ENCODE measurements at places on chromosomes 1 and 21. TPM values are rescaled to one million over a fixed set of nuclear protein-coding genes. Genes with fewer than 3 reads are reported as not detected.

DNA sequence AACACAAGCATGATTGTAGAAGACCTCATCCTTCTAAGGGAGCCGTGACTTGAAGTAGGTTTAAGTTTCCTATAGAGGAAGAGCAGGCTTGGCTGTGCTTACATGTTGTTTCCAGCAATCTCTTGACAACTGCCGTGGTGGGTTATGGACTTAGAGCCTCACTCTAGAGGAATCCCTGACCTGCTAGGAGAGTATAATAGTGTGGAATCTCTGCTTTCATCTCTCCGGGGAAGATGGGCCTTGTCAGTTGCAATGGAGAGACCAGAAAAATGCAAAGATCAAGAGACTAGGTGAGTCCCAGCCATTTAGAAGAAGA lies 137.6 kb downstream of the MIS18A start:
- no peak for DNase-seq

DNA sequence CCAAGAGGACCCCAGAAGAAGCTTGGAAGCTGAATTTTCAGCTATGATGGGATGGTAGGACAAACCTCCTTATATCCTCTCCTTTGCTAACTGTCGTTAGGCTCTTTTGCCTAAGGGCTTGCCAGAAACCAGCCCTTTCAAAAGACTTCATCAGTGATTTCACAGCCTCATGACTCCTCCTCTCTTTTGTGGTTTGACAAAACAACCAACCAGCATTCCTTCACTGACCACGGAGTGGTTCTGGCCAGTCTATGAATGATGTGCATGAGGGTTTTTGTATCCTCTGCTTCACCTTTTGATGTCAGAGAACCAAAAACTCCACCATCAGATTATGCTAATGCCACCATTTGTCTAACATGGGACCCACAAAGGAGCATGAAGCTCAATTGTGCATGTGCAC lies 116.9 kb upstream of the COA6 start:
- no peak for DNase-seq

DNA sequence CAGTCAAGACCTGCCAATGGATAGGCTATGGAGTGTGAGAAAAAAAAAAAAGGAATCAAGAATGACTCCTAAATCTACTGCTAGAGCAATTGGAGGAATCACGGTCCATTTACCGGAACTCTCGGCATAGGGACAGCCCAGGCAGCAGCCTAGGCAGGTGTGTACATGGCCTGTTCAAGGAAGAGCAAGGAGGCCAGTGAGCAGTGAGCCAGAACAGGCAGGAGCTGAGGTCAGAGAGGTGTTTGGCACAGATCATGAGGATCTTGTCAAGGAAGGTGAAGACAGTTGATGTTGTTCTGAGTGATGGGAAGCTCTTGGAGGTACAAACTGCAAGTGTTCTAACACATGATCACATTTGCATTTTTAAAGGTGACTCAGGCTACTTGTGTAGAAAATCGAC lies 40.6 kb upstream of the HHAT start:
- DNase-seq = no peak

DNA sequence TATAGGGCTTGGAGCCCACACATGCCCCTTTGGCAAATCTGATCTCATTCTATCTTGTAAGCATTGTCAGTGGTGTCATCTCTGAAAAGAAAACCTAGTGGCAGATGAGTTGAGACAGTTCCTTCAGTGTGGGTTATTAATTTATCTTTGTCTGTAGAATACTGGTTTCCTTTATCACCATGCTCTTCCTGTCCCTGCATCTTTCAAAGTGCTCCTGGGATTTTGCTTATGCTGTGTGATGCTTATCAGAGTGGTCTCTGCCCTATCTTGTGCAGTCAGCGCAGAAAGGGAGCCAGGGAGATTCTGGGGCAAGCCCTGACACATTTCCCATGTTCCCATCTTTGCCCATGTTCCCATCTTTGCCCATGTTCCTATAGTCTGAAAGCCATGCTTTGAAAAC lies 402.9 kb downstream of the RWDD3 start:
- DNase-seq = no peak

Gene S100A7
- total RNA-seq = not detected

Data from dorsolateral prefrontal cortex (tissue), 122 donors.